Activated naive CD4-positive, alpha-beta T cell treated with anti-CD3 and anti-CD28 coated beads, Interleukin-2, amount 10 ng/mL, durations not matched to agents 7 days and 5 days (primary cell): ENCODE measurements at places on chromosomes 5 and 9.

DNA sequence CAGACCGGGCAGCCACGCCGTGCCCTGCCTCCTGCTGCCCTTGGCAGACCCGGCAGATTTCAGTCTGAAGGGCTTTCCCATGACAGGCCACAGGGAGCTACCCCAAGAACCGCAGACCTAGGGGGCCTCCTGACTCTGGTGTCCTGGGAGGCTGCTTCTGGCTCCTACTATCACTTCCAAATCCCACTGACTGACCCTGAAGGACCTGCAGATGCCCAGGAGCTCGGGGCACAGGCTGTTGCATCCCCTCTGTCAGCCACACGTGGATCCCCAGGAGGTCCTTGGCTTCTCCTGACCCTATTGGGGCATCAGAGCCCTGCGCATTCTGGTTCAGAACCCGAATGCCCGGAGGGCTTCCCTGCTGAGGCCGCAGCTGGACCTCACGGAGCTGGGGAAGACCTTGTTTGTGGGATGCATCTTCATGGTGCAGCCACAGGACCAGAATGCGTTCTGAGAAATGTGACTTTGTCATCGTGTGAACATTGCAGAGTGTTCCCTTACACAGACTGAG is 81.3 kb upstream of the IRX4 start:
- DNase-seq: no peak

DNA sequence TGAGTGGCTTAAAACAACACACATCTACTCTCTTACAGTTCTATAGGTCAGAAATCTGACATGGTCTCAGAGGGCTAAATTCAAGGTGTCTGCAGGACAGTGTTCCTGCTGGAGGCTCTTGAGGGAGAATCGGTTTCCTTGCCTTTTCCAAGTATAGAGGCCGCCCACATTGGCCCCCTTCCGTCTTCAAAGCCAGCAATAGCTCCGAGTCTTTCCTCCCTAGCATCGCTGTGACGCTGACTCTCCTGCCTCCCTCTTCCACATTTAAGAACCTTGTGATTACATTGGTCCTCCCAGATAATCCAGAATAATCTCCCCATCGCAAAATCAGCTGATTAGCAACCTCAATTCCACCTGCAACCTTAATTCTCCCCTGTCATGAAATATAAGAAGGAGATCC is 81.3 kb upstream of the IER5L start:
- DNase-seq: peak; percentile 11

- no peak for DNase-seq
Observed at GRCh38 chr9:109335929-109336328, 15.1 kb upstream of the EPB41L4B start.

GRCh38 chr5:62395210-62395950 is 8.3 kb downstream of the DIMT1 start:
- no peak for DNase-seq

GRCh38 chr5:1196562-1196961 is 4.8 kb upstream of the SLC6A19 start:
- no peak for DNase-seq

DNA sequence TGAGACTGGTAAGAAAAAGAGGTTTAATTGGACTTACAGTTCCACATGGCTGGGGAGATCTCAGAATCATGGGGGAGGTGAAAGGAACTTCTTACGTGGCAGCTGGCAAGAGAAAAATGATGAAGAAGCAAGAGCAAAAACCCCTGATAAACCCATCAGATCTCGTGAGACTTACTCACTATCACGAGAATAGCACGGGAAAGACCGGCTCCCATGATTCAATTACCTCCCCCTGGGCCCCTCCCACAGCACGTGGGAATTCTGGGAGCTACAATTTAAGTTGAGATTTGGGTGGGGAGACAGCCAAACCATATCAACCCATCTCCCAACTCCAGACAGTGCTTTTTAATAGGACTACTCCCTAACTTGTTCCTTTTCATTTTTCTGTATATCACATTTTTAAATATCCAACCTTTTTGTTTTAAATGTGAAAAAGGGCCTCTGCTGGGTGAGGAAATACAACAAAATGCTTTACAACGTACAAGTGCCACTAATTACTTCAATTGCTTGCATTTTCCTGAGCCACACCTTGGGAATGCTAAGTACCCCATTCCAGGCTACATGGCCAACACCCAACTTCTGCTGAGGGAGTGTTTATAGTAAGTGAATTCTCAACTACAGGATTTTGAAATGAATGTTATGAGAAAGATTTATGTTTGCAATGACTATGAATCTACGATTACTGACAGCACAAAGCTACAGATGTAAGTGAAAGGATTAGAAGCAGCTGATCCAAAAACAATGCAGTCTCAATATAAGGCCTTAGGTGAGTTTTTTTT is 294.1 kb upstream of the CD180 start:
- no peak for DNase-seq
